ENCODE measurements at places on chromosomes 6 and 20.

- peak; percentile 40 for DNase-seq
Measured at GRCh38 chr20:9609887-9610502, 95.6 kb downstream of the LAMP5 start.

- DNase-seq: no peak
Measured at GRCh38 chr6:15062516-15063252, 183.2 kb upstream of the JARID2 start.

- no peak for DNase-seq
Measured at GRCh38 chr6:118419448-118420394, 128.4 kb upstream of the PLN start.

- DNase-seq: no peak
Measured at GRCh38 chr6:69145062-69145461, 510.0 kb downstream of the ADGRB3 start.

- no peak for DNase-seq
Measured at GRCh38 chr20:23419995-23420901, 1.0 kb downstream of the NAPB start.

DNA sequence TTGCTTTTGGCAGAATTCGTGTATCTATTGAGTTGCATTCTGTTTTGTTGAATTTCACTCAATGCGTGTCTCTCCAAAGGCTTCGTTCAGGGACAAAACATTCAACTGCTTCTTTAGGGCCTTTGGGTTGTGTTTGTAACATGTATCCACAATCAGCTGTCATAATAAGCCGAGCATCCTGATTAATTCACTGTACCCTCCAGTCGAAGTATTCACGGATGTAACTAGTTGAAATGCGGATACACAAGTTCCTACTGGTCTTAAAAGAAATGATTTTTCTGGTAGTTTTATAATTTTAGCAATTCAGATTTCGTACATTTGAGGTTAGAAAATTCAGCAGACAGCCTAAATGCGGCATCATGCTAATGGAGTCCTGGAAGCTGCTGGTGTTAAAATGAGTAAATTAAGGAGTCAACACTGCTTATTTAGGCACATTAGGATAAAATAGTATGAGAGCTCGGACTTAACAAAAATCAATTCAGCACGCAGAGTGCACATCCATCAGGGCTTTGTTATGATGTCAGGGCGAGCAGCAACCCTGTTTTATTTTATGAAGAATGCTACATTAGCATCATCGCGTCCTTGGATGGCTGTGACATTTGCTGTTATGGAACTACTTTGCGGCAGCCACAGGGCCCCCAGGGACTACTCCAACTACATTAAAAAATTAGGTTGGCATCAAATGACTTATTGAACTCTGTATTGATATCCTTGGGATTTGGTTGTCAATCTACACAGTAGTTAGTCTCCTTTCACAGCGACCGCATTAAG is 489.3 kb upstream of the FLRT3 start:
- DNase-seq: no peak

- peak; percentile 88 for DNase-seq
Measured at GRCh38 chr20:31661625-31662371, 24.1 kb downstream of the COX4I2 start.

DNA sequence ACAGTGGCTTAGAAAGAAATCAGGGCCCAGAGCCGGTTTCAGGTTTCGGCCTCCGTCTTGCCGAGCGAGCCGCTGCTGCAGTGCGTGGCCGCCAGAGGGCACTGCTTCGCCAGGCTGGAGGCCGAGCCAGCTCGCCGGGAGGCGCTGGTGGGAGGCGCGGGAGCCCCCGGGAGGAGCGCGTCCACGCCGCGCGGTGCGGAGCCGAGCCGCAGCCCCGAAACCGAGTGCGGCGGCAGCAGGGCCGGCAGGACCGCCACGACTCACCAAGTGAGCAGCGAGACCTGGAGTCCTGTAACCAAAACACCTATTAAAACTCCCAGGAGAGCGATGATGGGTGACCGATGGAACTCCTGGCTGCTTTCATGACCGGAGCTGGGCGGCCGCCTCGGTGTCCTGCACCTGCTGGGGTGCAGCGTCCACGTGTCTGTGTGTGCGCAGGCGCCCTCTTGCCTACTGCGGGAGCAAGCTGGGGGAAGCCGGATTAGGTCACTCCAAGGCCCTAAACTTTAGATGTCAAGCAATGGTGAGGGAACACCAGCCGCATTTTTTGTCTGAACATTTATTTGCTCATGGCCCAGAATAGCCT is 186.9 kb upstream of the UST start:
- peak; percentile 84 for DNase-seq

DNA sequence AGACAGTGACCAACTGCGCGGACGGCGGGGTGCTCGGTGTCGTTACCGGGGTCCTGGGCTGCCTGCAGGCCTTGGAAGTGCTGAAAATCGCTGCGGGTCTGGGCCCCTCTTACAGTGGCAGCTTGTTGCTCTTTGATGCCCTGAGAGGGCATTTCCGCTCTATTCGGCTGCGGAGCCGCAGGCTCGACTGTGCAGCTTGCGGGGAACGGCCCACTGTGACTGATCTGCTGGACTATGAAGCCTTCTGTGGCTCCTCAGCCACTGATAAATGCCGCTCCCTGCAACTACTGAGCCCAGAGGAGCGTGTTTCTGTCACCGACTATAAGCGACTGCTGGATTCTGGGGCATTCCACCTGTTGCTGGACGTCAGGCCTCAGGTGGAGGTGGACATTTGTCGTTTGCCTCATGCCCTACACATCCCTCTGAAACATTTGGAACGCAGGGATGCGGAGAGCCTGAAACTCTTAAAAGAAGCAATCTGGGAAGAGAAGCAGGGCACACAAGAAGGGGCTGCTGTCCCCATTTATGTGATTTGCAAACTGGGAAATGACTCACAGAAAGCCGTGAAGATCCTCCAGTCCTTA is 1.0 kb downstream of the MOCS3 start:
- no peak for DNase-seq

GRCh38 chr6:42352856-42353564 is 98.7 kb downstream of the TRERF1 start:
- no peak for DNase-seq

- DNase-seq: no peak
Measured at GRCh38 chr6:141403103-141403502, 729.6 kb upstream of the GJE1 start.

GRCh38 chr6:81984599-81984998 is 232.1 kb upstream of the TENT5A start:
- DNase-seq: no peak

GRCh38 chr6:74705451-74705850 is 500.4 kb downstream of the COL12A1 start:
- no peak for DNase-seq

- no peak for DNase-seq
Measured at GRCh38 chr6:170437719-170438401, 115.2 kb downstream of the PSMB1 start.

- no peak for DNase-seq
Measured at GRCh38 chr6:132052096-132052495, 100.9 kb upstream of the CCN2 start.

DNA sequence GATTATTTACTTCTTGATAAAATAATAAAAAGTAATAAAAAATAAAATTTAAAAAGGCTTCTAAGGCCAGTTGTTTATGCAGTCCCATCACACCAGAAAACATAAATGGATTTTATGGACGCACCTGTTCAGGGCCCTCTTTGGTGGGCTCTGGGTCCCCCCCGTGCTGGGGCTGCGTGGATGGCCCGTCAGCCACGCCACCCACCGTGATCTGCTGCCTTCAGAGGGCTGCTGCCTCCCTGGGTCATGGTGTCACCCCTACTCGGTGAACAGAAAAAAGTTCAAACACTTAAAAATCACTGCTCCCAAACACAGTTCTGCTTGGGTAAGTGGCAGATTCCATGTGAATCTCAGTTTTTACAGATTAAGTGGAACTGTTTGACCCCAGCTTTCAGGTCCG is 447.6 kb upstream of the AGPAT4 start:
- DNase-seq: no peak

GRCh38 chr6:43219814-43220213 is 9.5 kb downstream of the DNPH1 start:
- DNase-seq: no peak

- DNase-seq: peak; percentile 30
Measured at GRCh38 chr6:32692019-32692418, 25.6 kb upstream of the HLA-DQB1 start.

DNA sequence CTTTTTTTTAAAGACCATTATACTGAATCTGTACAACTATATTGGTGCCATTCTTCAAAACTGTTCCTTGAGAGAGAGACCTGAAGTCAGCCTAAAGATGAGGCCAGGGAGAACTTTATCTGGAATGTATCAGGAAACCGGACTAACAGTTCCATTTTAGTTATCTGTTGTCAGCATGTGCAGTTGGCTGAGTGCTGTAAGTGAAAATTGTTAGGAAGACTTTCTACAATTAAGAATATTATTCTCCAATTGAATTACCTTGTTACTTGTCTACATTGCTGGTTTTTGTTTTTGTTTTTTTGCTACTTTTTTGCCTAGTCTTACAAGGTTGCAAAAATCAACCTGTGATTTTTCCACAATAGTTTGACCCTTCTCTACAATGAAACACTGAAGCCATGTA is 7.5 kb downstream of the CEP57L1 start:
- no peak for DNase-seq

DNA sequence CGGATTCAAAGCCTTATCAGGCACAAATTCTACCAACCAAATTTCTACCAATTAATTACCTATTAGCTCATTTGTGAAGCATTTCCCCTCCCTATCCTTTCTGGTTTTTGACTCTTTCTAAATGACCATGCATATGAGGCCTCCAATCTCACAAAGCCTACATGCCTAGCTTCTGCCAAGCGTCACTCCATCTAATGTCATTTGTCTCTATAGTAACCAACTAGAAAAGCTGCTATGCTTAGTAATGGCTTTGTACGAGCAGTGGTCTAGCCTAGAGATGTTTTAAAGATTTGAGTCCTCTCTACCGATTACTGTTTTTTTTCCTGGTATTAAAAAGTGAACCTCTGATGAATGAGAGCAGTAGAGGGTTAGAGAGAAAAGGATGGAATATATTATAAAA is 4.8 kb upstream of the ASF1A start:
- DNase-seq: no peak

GRCh38 chr6:4776493-4777393 is 539 bp downstream of the CDYL start:
- peak; percentile 66 for DNase-seq

- no peak for DNase-seq
Measured at GRCh38 chr6:68252632-68253031, 382.4 kb upstream of the ADGRB3 start.

DNA sequence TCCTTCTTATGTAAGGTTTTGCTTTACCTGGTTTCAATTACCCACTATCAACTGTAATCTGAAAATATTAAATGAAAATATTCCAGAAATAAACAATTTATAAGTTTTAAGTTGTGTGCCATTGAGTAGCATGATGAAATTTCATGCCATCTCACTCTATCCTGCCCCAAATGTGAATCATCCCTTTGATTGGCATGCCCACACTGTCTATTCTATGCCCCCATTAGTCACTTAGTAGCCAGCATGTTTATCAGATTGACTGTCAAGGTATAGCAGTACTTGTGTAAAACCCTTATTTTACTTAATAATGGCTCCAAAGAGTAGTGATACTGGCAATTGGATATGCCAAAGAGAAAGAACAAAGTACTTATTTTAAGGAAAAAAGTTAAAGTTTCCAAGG is 403.8 kb downstream of the ADGRB3 start:
- DNase-seq: no peak

DNA sequence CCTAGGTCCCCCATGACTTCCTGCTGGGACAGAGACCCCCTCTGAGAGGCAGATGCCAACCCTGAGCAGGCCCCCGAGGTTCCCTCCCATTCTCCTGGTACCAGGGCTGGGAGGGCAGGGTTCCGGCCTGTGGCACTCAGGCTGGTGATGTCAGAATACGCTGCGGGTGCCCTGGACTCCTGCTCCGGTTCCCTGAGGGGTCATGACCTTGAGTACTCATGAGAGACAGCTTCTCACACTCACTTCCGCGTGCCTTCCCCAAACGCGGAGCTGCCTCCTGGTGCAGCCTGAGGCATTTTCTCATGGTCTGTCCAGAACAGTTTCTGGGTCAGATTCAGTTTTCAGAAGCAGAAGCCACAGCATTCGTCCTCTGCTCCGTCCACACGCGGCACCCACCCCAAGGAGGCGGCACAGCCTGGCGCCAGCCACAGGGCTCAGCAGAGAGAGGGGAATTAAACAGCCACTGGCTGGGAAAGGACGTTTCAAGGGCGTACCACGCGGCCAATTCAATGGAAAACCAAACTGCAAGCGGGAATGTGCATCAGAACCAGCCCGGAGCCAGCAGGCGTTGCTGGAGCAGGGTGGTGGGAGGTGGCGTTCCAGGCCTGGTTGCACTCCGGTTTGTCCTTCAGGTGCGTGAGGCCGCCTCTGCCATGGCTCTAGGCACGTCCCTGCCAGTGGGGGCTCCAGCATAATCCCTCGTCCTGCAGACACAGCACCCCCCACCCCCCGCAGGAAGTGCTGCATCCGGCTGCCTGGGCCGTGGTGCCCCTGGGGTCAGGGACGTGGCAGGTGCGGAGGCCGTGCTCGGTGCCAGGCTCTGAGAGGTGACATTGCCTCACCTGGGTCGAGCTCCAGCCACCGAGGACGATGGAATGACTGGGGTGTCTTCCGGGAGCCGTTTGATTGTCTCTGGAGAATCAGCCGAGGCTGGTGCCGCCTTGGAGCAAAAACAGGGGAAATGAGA is 58.3 kb upstream of the BHLHE23 start:
- DNase-seq: no peak

GRCh38 chr6:90537027-90537426 is 49.8 kb downstream of the MAP3K7 start:
- no peak for DNase-seq

- no peak for DNase-seq
Measured at GRCh38 chr20:20426655-20426907, 58.7 kb downstream of the INSM1 start.

- no peak for DNase-seq
Measured at GRCh38 chr20:4951299-4951698, 50.0 kb downstream of the SLC23A2 start.

GRCh38 chr20:31835977-31836852 is 9.2 kb downstream of the FOXS1 start:
- DNase-seq: peak; percentile 96

DNA sequence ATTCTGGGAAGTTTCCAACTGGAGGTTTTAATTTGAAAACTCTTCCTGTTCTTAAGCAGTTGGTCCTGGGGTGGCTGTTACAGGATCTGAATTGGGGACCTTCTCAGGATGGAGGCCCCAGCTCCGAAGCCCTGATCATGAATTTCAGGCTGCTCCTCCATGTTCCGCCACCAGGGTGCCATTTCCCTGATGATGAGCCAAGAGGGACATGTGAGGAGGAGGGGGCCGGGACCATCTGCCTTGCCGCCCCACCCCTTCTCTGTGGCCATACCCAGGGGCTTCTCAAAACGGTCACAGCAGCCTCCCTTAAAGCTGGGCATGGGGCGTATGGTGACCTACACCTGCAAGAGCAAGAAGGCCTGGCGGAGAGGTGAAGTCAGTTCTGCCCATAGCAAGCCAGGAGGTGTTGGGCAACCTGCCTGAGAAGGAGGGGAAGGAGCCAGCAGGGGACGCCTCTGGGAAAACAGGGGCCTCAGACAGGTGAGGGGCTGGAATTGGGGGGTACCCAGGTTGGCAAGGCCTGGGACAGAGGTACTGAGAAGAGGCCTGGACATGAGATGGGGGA is 3.6 kb upstream of the BAK1 start:
- no peak for DNase-seq
